ENCODE measurements at places on chromosomes 2 and 18.

DNA sequence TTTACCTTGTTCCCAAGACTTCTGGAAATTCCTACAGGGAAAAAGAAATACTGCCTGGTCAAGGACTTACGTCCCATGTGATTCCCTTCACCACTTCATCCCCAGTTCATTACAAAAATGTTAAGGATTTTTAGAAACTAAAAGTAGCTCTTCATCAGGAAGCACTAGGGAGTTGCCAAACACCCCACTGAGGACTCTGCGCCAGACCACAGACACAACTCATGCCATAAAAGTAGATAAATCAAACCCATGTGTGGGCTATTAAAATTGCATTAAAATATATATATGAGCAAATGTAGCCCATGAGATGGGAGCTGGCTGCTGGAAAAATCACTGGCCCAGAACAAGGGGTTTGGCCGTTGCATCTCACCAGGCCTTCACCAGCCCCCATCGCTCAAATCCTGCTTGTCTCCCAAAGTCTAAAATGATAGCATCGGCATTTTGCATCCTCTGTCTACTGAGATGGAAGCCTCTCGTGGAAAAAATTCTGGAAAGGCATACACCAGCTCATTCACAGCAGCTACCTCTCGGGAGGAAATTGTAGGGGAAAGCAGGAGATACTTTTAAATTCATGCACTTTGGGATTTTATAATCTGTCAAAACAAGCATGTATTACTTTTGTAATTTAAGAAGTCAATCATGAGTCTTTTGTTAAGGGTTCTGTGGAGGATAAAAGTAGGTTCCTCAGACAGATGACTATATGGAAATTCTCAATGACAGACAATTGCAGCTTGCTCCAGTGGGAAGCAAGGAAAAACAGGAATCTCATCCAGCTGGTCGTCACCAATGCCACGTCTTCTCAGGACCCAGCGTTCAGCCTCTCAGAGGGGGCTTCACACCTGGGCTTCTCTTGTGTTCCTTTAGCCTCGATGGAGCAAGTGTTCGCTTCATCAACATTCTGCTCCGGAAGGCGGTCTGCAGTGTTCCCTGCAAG is 113.9 kb downstream of the MREG start:
- no peak for DNase-seq

DNA sequence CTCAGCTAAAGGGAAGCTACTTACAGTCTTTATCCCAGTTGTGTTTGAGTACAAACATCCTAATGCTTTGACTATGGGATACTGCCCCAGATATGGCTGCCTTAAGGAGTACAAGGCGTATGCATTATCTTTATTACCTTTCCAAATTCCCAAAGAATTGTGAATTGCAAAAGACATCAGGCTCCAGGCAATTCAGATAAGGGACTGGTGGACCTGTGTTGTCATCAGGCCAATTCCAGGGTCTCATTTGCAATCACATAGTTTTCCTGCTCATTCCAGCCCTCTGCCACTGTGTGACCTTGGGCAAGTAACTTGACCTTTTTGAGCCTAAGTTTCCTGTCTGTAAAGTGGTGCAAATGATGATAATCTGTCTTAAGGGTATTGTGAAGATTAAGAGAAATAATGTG is 137.5 kb downstream of the FMNL2 start:
- no peak for DNase-seq

DNA sequence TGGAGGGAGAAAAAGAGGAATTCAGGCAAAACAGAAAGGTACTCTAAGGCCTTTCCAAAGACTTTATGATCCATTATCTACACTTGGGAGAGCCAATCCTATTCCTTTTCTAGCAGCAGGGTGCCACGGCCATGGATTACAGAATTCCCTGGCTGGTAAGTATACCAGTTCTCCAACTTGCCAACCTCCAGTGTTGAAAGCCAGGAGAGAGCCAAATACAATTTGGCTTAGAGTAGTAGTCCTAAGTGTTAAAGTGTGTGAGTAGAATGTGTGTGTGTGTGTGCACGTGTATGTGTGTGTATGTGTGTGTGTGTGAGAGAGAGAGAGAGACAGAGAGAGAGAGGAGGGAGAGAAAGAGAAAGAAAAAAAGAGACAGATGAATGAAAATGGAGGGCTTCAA is 43.3 kb downstream of the WDPCP start:
- DNase-seq: no peak

DNA sequence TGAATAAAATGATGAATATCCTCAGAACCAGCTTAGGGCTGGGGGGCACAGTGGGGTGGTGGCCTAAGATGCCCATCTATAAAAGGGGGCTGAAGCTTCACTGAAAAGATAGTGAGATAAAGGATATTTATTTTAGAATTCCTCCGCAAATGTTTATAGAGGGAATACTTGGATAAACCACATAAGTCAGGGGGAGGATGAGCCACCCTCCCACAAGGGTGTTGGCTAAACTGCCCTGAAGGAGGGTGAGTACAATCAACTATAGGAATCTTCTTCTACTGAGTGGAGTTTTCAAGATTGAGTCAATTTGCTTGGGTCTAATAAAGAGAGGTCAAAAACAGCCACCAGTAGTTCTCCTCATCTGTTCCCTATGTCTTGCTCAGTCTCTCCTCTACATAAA is 114.5 kb upstream of the TANK start:
- DNase-seq: no peak

DNA sequence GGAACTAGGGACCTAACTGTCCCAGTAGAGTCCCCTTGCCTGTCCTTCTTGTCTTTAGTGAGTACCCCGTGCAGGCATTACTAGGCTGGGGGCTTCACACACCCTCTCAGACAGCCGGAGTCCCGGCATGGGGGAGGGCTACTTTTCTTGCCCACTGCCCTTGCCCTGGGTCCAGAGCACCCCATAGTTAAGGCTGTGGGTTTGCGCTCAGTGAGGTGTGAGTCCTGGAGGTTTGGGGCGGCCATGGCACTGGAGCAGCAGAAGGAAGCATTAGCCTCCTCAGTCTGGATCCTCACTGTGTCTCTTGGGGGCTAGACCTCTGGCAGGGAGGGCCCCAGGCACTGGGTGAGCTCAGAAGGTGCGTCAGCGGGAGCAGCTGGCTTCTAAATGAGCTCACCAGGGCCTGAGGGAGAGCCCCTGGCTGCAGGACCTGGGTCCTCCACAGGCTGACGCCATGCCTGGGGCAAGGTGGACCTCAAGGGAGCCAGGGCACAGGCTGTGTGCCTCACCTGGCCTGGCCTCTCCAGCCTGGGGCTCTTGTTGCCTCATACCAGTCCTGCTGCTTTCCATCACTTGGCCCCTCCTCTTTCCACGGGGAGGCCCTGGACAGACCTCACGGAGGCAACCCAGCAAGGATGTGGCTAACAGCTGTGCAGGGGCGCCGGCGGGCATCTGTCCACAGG is 27.4 kb downstream of the HS6ST1 start:
- no peak for DNase-seq

- DNase-seq: no peak
These were observed 51.7 kb downstream of the KCNIP3 start for GRCh38 chr2:95348609-95349567.

DNA sequence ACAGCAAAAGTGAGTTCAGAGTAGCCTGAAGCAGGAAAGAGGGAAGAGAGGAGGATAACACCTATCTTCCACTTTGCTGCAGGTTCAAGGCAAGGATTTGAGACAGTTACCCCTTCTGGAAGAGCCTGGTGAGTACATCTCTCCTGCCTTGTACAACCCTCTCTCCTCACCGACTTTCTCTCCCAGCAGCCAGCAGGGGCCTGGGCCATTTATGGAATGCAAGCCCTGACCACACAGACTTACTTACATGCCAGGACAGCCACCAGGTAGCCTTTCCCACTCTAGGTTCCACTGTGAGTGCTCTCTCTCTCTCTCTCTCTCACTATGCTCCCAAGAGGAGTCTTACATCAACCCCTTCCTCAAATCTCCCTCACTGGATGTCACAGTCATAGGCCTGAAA is 57.0 kb downstream of the BCL11A start:
- DNase-seq: no peak

DNA sequence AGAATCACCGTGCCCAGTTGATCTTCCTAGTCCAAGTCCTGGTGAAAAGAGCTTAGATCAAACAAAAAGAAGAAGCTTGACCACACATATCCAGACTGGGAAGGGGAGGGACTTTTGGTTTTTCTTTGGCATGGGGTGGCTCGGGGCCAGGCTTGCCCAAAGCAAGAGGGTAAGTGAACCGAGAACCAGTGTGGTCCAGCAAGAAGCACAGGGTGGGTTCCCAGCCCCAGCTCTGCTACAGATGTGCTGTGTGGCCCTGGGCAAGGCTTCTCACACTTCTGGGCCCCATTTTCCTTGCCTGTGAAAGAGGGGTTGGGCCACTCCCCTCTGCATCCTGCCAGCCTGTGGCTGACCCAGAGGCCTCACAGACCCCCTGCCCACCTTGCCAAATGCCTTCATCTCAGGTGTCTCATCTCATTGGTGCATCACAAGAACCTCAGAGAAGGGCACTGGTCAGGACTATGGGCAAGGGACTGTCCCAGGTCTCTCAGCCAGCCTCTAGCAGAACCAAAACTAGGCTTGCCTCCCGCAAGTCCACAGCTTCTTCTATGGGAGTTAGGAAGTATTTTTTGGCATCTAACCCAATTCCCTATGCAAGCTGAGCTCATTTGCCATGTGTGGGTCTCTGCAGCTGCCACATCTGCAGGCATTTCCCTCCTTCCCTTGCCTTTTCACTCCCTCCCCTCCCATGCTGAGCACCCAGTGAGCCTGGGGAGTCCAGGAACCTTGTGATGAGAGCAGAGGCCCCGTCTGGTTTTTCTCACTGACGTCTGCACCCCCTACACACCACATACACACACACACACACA is 6.9 kb downstream of the ATP6V1B1 start:
- no peak for DNase-seq

DNA sequence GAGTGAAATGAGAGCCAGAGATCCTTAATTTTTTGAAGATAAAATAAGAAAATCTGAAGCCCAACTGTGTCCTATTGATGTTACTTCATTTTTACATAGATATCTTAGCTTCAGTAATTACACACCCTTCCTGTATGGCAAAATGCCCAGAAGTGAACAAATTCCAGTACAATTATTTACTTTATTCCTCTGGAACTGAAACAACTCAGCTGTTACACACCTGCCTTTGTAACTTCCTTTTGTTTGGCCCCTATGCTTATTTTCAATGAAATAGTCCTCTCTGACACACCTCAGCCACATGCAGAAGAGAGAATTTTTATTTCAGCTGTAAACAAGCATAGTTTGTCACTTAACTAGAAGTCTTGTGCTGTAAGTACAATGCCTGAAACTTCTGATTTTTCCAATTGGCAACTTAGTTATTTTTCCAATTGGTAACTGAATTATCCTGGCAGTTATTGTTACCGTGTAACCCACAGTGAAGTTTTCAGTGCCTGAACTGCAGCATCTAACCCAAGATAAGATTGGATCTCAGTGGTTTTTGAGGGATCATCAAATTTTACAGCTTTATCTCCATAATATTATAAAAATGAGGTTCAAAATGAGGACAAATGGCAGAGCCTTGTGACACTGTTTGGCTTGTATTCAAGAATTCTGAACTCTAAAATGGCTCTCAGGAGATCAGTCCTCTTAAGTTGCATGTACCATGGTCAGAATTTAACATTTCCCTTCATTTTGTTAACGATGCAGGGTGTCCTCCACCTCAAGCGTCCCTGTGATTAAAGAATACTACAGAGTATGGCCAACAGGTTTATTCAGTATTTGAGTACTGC is 82.6 kb downstream of the PKP4 start:
- no peak for DNase-seq

DNA sequence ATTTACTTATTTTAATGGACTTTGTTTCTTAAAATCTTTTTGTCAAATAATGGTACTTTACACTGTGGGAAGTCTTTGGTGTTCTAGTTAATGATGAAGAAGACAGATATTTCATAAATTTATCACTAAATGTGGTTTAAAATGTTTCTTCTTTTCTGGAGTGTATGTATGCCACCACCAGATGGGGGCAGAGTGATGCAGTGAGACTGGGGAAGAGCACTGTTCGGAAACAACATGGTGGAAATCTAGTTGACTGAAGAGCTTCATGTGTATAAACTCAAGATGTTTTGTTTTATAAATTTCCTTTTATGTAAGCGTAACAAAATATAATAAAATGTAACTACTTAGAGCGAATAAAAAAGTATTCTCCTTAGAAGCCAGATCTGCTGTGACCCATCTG is 195.1 kb downstream of the KCNE4 start:
- DNase-seq: no peak

DNA sequence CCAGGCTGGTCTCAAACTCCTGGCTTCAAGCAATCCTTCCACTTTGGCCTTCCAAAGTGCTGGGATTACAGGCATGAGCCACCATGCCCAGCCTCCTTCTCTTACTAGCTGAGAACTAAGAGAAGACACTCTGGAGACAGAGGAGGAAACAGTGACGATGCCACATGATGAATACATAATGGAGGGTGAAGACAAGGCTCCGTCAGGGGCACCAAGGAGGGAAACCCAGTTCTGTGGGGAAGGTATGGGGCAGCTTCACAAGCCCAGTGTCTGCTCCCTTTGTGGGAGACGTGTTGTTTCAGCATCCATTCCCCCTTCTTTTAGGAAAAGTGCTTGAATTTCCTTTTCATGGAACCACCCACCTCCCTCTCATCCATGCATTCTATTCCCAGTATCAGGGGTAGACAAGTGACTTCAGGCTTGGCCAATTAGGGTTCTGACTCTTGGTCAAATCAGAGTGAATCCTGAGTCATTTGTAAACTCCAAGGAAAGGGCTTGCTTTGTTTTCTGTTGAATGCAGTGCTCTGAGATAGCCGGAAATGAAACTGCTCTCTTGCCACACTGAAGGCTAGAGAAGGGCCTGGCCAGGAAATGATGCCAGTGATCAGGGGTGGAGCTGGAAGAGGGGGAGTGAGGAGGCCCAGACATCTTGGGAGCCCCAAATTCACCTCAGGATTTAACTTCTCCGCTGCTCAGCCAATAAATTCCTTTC is 23.7 kb downstream of the TMEM127 start:
- no peak for DNase-seq

DNA sequence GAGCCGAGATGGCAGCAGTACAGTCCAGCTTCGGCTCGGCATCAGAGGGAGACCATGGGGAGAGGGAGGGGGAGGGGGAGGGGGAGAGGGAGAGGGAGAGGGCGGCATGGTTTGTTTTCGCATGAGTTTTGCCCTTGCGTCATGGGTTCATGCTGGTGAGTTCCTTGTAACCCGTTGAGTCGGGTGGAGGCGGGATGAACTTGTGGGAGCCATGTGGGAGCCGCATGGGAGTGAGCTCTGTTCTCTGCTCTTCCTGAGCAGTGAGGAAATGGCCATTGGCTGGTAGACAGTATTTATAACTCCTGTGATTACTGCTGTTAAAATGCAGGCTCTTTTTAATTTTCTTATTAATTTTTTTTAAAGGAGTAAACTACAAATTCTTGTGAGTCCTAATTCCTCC is 108.0 kb downstream of the CEP192 start:
- no peak for DNase-seq

- no peak for DNase-seq
These were observed 1077.9 kb upstream of the ZEB2 start for GRCh38 chr2:145597809-145598208.

Data from activated CD8-positive, alpha-beta memory T cell treated with anti-CD3 and anti-CD28 coated beads for 1 hour (primary cell).